WERI-Rb-1 (cell line): ENCODE measurements at places on chromosomes 12 and 14.

DNA sequence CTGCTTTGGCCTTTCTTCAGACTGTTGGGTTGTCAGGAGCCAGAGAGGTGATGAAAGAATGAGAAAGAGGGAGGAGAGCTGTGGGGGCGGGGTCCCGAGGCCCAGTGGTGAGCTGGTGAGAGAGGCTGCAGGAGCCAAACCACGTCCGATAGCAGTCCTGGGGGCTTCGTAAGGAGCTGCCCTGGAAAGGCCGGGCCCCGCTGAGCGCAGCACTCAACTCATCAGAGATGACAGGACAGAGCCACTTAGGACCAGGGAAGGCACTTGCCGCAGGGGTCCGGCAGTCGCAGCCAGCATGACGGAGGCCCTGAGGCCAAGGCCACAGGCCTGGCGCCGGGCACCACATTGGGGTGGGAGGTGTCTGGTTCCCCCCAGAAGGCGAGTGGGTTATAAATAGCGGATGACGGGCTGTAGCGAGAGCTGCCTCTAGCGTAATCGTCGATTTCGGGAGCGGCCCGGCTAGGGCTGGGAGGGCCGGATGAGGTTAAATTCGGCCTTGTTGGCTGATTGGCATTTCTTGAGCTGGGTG lies 179.0 kb downstream of the TSPAN9 start:
- DNase-seq: peak; percentile 70

DNA sequence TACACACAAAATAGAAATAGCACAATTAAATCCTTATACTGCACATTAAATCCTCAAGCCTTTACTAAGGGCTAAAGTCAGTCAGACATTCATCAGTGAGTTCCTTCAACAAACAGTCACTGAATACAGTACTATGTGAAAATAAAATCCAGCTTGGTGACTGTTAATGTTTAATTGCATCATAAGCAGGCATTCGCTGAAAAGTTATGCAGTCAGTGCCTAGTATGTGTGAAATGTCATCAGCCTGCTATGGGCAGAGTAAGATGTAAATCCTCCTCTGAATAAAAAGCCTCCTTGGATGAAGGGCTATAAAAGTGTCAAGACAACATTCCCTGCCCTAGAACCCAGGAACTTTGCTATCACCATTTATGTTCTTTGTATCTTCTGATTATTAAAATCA lies 116.4 kb downstream of the PRICKLE1 start:
- DNase-seq: no peak

DNA sequence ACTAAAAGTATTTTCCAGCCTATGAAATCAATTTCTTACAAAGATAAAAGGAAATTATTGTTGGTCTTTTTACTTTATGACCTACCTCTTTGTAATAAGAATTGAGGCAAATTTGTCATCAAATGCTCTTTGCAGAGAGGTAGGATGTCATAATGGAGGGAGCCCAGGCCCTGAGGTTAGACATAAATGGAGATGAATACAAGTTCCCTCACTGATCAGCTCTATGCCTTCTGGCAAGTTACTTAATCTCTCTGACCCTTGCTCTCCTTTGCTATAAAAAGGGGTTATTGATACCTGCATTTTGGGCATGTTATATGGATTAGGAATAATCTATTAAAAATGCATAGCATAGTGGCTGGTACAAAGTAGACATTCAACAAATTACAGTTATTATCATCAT lies 146.9 kb upstream of the KRR1 start:
- DNase-seq: no peak

GRCh38 chr12:111084158-111084557 lies 163.8 kb upstream of the MYL2 start:
- DNase-seq: no peak

DNA sequence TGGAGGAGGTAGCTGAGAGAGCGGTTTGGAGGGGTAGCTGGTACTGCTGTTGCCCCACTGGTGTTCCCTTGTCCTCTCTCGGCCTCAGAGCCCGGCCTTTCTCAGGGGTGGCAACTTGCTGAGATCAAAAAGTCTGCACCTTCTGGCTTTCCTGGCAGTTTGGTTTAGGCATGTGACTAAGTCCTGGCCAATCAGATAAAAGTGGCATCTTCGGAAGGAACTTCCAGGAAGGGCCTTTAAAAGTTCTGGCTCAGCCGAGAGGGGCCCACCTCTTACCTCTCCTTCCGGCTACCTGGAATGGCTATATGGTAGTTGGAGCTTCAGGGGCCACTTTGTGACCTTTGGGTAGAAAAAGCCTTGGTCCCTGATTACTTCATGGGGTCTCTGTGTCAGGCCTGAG lies 152.6 kb downstream of the GLT1D1 start:
- no peak for DNase-seq

DNA sequence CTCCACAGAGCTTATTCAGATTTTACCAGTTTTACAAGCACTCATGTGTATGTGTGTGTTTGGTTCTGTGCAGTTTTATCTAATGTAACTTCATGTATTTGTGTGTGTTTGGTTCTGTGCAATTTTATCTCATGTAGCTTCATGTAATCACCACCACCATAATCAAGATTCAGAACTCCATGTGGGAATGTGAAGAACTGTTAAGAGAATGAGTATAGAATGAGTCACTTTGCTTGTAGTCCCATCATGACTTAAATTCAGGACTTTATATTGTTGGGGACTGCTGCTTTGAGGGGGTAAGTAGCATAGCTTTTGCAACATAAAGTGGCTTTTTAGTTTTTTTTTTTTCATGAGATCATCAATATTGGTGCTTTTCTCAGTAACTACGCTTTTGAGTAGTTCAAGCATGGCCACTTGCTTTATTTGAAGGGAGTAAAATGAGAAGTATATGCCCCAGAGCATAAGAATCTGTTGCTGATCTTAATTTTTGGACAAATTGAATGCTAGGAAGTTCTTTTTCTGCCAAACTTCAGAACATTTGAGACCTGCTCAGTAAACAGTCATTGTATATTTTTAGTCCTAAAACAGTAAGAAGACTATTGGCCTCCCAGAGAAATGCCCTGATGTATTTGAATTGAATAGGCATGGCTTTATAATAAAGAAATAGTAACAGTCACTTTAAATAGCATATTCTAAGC lies 28.8 kb downstream of the PROX2 start:
- DNase-seq: no peak

- DNase-seq: no peak
These were observed 3.7 kb downstream of the USP44 start for GRCh38 chr12:95547522-95548055.

DNA sequence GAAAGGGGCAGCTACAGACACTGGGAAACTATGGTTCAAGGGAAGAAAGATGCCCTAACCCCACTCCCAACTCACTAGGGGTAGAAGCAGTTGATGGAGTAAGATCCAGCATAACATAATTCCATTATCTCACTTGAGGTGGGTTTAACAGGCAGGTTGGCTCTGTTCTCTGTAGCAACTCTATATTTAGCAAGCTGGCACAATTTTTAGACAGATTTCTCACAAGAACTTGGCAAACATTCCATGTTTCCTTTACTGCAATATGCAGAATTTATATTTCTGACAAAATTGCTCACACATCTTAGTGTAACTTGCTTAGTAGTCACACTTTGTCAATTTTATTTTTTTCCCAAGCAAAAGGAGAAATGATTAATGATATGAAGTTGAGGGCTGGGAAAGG lies 475.4 kb downstream of the RMST start:
- DNase-seq: no peak

- DNase-seq: peak; percentile 38
These were observed 153.6 kb downstream of the PHLDA1 start for GRCh38 chr12:75877763-75878621.

- DNase-seq: no peak
These were observed 88.9 kb downstream of the TXNDC16 start for GRCh38 chr14:52463375-52463774.

DNA sequence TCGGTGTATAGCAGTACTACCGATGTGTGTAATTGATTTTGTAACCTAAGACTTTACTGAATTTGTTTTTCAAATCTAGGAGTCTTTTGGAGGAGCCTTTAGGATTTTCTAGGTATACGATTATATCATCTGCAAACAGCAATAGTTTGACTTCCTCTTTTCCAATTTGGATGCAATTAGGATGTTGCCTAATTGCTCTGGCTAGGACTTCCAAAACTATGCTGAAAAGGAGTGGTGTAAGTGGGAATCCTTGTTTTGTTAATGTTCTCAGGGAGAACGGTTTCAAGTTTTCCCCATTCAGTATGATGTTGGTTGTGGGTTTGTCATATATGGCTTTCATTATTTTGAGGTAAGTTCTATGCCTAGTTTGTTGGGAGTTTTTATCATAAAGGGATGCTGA lies 171.6 kb upstream of the PDE3A start:
- DNase-seq: no peak

- DNase-seq: no peak
These were observed 393.9 kb downstream of the PAWR start for GRCh38 chr12:79296871-79297270.

DNA sequence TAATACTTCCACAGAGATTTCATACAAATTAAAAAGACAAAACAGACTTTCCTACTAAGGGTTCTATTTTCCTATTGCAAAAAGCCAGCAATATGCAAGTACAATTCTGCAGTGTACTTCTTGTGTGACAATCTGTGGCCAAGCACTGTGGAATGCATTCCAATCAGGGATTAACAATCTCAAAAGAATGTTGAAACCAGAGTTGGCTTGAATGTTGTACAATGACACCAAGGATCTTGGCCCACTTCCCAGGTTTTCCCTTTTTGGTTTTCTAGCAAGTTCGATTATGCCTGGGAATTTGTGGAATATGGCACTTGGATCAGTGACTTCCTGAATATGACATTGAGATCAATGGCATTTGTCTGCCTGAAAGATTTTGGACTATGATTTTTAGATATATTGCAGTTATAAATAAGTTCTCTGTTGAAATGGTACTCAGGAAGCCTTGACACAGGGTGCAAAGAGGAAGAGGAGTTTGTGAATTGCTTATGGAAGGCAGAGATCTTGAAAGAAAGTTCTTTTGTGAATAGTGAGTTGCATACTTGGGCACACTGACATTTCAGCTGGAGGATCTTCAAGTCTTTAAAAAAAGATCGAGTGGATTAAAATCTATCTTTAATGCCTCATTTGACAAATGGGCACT lies 81.4 kb upstream of the FERMT2 start:
- DNase-seq: no peak

DNA sequence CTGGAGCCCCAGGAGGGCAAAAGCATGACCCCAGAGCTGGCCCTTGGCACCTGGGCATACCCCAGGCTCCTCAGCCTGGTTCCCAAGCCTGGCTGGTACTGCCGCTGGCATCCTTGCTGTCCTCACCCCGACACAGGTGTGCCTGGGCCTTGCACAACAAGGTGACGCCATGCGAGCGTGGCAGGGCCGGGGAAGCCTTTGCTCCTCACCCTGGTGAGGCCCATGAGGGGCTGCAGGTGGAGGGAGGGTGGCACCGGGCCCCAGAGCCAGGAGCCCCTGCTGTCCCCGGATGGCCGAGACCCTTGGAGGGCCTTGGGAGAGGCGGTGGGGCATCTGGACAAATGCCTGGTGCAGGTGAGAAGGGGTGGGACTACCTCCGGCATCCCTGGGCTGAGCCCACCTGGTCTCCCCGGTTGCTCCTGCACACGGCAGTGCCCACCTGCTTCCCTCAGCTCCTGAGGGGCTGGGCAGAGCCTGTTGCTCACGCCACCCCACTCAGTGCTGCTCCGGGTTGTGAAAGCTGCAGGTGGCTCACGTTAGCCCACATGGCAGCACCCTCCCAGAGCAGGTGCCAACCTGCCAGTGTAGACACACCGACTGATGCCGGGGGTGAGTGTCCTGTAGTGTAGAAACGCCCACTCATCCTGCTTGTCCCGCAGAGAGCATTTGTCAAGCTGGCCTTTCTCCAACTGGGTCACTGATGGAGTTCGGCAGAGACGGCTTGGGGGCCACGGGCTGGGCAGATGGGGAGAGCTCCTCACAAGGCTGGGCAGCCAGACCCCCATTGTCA lies 24.6 kb upstream of the KIF26A start:
- peak; percentile 4 for DNase-seq

GRCh38 chr12:25034676-25035075 lies 85.8 kb upstream of the BCAT1 start:
- no peak for DNase-seq

- DNase-seq: no peak
These were observed 27.3 kb upstream of the STRAP start for GRCh38 chr12:15854916-15855315.

- no peak for DNase-seq
These were observed 9.8 kb downstream of the NKX2-1 start for GRCh38 chr14:36510078-36510799.

- DNase-seq: no peak
These were observed 20.7 kb upstream of the SDR39U1 start for GRCh38 chr14:24463017-24463883.

DNA sequence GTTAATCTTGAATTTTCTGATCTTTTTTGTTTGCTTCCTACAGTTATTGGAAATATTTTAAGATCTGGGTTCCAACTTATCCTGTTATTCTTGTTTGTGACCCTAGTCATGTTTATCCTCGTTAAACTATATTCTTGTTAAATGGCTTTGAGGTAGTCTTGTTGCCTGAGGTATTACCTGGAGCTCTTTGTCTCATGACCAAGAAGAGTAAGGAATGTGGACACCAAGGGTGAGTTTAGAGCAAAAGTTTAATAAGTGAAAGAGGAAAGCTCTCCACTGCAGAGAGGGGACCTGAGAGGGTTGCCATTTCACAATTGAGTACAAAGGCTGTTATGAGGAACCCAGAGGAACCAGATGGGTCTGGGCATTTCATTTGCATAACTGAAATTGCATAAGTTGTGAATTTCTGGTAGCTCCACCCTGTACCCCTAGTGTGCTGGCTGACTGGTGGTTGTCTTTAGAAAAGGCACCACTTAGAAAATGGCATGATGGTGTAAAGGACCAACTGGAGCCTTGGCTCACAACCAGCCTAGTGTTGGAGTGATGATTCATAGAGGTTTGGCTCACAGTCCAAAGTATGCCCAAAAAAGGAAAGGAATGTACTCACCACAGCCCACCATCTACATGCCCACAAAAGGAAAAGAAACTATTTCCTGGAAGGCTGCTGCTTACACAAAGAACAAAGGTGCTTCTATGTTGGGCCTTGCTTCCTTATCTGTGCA lies 36.7 kb upstream of the RESF1 start:
- DNase-seq: no peak

- no peak for DNase-seq
These were observed 105.2 kb downstream of the MED13L start for GRCh38 chr12:116172224-116172849.

GRCh38 chr12:70080566-70080965 lies 162.7 kb upstream of the CNOT2 start:
- no peak for DNase-seq
